Non-pigmented ciliary epithelial cell (primary cell): ENCODE measurements at places on chromosomes 7 and 10.

DNA sequence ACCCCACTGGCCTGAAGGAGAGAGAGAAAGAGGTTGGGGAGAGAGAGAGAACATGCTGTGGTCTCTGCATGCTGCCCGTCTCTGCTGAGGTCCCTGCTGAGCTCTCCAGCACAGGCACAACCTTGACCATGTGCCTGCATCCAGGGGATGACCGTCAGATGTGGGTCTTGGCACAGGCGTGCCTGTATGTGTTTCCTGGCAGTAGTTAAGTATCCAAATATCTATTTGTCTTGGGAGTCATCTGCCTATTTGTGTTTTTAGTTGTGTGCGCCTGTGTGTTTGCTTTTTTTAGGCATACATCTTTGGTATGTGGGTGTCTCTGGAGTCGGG is 1.9 kb upstream of the UNC5B start:
- DNase-seq = no peak

- DNase-seq = peak; percentile 51
These were observed 15.8 kb upstream of the BNIP3 start for GRCh38 chr10:131997366-131998049.

DNA sequence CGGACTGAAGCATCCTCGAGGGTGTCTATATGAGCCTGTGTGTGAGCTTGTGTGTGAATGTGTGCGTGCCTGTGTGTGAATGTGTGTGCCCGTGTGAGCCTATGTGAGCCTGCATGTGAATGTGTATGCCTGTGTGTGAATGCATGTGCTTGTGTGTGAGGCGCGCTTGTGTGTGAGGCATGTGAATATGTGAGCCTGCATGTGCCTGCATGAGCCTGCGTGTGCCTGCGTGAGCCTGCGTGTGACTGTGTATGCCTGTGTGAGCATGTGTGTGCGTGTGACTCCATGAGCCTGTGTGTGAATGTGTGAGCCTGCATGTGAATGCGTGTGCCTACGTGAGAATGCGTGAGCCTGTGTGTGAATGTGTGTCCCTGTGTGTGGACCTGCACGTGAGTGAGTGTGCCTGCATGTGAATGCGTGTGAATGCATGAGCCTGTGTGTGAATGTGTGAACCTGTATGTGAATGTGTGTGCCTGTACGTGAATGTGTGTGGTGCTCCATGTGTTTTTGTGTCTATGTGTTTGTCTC is 33.4 kb downstream of the PDGFA start:
- DNase-seq = no peak

GRCh38 chr7:156049366-156049765 is 237.1 kb upstream of the SHH start:
- no peak for DNase-seq

DNA sequence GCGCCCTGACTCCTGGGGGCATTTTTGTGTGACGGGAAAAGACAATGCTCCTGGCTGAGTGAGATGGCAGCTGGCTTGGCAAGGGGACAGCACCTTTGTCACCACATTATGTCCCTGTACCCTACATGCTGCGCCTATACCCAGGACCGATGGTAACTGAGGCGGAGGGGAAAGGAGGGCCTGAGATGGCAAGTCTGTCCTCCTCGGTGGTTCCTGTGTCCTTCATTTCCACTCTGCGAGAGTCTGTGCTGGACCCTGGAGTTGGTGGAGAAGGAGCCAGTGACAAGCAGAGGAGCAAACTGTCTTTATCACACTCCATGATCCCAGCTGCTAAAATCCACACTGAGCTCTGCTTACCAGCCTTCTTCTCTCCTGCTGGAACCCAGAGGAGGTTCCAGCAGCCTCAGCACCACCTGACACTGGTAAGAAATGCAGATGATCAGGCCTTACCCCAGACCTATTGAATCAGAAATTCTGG is at the start of gene ARMS2:
TSS of gene ARMS2 (plus strand) at position 51 of the 478 bp plus-strand sequence. CDS start at position 126, 75 bp downstream.
- no peak for DNase-seq

GRCh38 chr7:159024280-159024951 is 120.3 kb downstream of the VIPR2 start:
- DNase-seq = no peak

DNA sequence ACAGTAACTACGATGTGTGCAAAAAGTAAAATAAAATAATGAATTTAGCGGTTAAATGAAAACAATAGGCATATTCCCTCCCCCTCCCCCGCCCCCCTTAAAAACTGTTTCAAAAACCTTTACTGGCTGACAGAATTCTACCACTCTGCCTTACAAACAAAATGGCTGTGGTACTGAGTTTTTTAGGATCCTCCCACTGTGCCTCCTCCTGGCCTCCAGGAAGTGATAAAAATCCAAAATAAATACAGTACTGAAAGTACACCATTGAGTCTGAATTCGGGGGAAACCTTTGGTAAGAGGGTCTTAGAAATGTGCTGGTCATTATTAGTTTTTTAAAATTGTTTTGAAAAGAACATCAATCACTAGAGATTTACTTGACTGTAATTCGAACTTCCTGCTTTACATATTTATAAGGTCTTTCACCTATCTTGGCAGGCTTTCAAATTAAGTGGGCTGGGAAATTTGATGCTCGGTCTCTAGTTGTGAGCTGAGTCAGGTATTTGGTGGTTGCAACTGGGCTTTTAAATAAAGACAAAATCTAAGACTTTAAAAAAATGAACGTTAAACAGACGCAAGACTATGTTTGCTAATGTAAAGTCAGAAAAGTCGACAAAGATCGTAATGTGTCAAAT is 32.5 kb upstream of the EPC1 start:
- peak; percentile 36 for DNase-seq

DNA sequence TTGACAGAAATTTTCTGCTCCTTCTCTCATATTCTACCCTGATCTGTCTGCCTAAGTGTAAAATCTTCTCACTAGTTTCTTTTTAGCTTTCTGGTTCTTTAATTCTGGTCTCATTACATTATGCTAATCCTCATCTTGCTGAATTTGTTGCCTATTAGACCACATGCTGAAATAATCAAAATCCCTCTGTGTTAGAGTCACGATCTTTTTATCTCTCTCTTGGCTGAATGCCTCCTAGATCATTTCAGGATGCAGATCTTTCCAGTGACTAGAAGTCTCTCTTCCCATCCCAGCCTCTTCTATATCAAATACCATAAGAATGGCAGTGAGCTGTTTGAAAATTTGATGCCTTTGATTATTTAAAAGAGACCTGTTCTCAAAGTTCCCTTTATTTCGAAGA is 661.9 kb downstream of the SORCS1 start:
- DNase-seq = no peak
